ENCODE measurements at places on chromosomes 12 and 14. TPM values are rescaled to one million over a fixed set of nuclear protein-coding genes. Genes with fewer than 3 reads are reported as not detected.

Gene NKX2-8
- total RNA-seq = not detected

Gene TTC8
- total RNA-seq = 40.1 TPM

GRCh38 chr12:750366-751191, 1.8 kb upstream of the WNK1 start:
- DNase-seq = no peak

GRCh38 chr12:58529897-58530741, 390.2 kb downstream of the LRIG3 start:
- no peak for DNase-seq

DNA sequence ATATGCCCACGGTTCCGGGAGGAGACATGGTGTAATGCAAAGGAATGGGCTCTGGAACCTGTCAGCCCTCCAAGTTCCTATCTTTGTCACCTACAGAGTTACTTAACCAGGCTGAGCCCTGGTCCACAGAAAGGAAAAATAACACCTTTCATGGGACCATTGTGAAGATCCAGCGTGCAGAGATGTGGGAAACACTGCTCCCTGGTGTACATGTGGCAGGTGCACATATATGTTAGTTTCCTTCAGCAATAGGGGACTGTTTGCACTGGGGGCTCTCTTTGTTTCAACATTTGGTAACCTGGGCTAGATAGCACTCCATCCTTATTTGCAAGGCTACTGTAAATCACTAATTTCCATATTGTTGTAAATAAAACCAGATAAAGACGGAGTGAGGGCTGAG, 72.3 kb downstream of the ANO2 start:
- DNase-seq = peak; percentile 2

DNA sequence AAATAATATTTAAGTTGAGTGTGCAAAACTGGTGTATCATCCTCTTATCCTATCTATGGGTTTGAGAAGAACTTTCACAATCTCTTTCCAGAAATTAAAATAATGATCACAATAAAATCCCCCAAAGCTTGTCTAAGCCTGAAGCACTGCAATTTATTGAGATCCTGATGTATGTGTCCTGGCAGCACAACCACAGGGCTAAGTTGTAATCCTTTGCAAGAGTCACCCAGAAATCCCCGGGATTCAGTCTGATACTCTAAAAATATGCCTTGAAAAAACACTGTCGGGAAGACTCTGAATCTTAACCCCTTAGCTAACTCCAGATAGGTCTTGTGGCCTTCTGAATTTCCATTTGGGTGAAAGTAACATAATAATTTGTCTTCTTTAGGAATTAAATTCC, 40.3 kb upstream of the STXBP6 start:
- DNase-seq = no peak

- no peak for DNase-seq
Observed at GRCh38 chr12:46208370-46208769, 60.5 kb downstream of the SLC38A1 start.

GRCh38 chr12:2641761-2642160, 153.0 kb upstream of the FKBP4 start:
- DNase-seq = no peak

- no peak for DNase-seq
Observed at GRCh38 chr14:61631045-61631687, 64.1 kb upstream of the HIF1A start.

Data from G401 (cell line).